ENCODE measurements at places on chromosomes 4 and X.

GRCh38 chr4:185775792-185776555, 36.0 kb downstream of the SORBS2 start:
- DNase-seq: no peak

GRCh38 chr4:80307774-80308465, 27.6 kb upstream of the CFAP299 start:
- DNase-seq: no peak

DNA sequence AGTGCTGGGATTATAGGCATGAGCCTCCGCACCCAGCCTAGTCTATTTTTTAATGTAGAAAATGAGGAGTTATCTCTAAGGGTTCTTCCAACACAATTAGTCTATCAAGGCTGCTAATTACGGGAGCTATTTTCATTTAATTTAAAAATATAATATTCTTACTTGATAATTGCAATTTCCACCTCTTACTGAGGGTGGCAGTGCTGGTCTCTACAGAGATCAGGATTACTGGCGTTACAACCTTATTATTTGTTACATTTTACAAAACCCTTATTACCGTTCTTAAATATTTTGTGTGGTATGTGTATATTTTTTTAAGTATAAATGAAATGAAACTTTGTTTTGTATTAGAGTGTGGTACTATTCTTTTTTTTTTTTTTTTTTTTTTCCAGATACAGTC, 17.6 kb upstream of the GK start:
- DNase-seq: no peak

DNA sequence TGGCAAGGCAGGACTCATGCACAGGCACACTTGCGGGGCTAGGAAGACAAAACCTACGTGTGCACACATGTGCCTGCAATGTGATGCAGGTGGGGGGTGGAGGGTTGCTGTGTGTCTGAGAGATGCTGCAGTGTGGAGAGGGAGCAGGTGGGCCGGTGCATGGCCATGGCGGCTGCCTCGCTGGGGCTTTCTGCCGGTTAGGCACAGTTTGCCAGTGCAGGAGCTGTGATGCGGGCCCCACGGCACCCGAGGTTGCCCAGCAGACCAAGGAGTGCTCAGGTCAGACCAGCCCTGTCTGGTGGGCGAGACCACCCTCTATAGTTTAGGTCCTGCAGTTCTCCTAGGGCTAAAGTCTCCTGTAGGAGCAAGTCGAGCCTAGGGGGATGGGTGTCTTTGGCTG, 4.4 kb upstream of the AFM start:
- peak; percentile 10 for DNase-seq

DNA sequence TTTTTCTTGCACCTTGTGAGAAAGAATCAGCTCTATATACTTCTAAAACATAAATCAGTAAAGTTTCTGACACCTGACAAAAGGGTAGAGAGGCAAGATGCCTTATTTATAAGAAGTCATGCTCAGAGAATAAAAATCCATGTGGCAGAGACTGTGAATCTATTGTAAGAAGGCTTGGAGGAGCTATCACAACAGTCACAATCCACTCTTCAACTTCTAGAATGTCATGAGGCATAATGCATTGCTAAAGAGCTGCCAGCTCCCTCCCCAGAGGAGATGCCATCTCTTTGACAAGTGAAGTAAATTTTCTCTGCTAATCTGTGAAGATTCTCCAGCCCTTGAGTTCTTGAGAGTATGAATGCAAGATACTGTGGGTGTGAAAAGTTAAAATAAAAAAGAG, 971.2 kb upstream of the IGFBP7 start:
- DNase-seq: no peak

GRCh38 chr4:141569141-141569540, 67.2 kb upstream of the IL15 start:
- no peak for DNase-seq

DNA sequence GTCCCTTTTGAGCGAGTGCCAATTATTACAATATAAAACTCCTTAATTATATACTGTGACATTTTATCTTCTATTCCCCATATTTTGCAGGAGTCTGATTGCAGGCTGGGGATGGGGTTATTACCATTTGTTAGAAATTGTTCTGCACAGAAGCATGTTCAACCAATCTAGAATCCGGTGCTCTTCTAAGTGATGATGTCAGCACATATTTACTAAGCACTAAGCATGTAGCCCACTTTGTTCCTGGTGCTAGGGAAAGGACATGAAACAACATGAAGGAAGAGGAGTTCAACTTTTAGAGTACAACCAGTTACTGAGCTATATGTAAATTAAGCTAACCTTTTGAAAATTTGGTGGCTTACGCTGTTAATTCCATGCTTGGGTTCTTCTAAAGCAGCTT, 52.8 kb upstream of the IL1RAPL2 start:
- no peak for DNase-seq

GRCh38 chr4:113468165-113469022, 293.1 kb downstream of the CAMK2D start:
- DNase-seq: peak; percentile 29

DNA sequence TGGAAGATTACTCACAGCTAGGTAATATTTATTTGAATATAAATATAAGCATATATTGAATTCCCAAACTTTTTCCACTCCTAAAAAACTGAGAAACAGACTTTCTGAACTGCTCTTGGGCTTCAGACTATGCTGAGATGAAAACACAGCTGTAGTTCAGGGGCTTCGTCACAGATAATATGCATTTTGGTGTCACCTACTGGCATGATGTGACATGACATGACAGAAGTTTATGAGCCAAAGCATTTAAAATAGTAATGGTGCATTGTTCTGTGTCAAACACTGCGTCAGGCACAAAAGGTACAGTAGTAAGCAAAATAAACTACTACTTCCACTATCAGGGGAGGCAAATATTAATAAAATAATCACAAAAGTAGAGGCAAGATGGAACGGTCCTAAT, 171.3 kb downstream of the BTC start:
- no peak for DNase-seq

DNA sequence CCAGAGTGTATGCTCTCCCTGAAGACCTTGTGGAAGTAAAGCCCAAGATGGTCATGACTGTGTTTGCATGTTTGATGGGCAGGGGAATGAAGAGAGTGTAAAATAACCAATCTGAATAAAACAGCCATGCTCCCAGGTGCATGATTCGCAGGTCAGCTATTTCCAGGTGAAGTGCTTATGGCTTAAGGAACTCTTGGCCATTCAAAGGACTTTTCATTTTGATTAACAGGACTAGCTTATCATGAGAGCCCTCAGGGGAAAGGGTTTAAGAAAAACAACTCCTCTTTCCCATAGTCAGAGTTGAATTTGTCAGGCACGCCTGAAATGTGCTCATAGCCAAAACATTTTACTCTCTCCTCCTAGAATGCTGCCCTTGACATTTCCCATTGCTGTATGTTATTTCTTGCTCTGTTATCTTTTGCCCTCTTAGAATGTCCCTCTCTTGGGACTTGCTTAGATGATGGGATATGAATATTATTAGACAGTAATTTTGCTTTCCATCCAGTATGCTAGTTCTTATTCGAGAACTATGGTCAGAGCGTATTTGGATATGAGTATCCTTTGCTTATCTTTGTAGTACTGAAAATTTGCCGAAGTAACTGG, 88.6 kb downstream of the PLS3 start:
- DNase-seq: no peak

- no peak for DNase-seq
Measured at GRCh38 chrX:36961590-36961989, 46.6 kb upstream of the FAM47C start.
